ENCODE measurements at places on chromosomes 3 and 15. TPM values are rescaled to one million over a fixed set of nuclear protein-coding genes. Genes with fewer than 3 reads are reported as not detected.

ALDH1A3 gene
- total RNA-seq, result 469 TPM

C3orf52 gene
- total RNA-seq, result 7.5 TPM

POMGNT2 gene
- total RNA-seq, result 17.9 TPM

NDUFB5 gene
- 128 TPM for total RNA-seq

GOLIM4 gene
- total RNA-seq, result 10.9 TPM

PAQR9 gene
- not detected for total RNA-seq

GOLGA8R gene
- 1.4 TPM for total RNA-seq

FMN1 gene
- total RNA-seq, result 19.6 TPM

PAQR5 gene
- 5.1 TPM for total RNA-seq

TRH gene
- not detected for total RNA-seq

SEC62 gene
- total RNA-seq, result 99.6 TPM

ATP13A4 gene
- total RNA-seq, result 0.22 TPM

DUOXA2 gene
- total RNA-seq, result not detected

POLQ gene
- 14.3 TPM for total RNA-seq

TUBGCP5 gene
- total RNA-seq, result 10.7 TPM

CPNE9 gene
- not detected for total RNA-seq

IGSF11 gene
- total RNA-seq, result not detected

TRPM1 gene
- not detected for total RNA-seq

ZNF717 gene
- 29.1 TPM for total RNA-seq

Data from PC-9 (cell line).